ENCODE measurements at places on chromosomes 12 and 14. TPM values are rescaled to one million over a fixed set of nuclear protein-coding genes. Genes with fewer than 3 reads are reported as not detected.

IFI27 gene
- 6.1 TPM for total RNA-seq

DNA sequence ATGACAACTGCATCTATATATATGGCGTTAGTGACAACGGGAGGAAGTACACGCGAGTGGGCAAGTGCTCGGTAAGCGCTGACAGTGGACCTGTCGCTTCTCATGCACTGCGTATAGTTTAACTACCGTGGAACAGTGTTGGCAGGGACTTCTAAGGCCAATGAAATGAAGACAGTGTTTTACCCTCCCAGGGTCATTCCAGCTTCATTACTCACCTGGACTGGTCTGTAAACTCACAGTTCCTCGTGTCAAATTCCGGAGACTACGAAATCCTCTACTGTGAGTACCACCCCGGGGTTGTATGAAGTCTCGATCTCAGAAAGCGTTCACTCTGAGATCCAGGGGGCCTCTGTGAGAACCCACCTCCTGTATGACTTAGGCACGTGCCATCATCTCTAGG is 129.2 kb upstream of the EVL start:
- DNase-seq: no peak

DNA sequence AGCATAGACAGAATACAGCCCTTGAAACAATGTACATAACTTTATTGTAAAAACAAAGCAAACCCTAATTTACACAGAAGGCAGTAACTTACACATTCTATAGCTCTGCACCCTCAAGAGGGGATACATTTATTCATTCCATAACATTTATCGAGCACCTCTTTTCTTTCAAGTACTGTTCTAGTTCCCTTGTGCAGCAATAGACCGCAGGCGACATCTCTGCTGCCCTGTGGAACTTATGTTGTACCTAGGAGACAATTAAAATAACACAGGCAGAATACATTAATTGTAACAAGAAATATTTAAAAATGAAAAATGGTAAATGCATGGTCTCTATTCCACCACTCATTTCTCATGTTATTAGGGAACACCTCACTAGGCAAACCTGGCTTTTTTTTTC is 1.4 kb upstream of the ARHGDIB start:
- DNase-seq: no peak

ZCCHC8 gene
- total RNA-seq: 45.2 TPM

DNA sequence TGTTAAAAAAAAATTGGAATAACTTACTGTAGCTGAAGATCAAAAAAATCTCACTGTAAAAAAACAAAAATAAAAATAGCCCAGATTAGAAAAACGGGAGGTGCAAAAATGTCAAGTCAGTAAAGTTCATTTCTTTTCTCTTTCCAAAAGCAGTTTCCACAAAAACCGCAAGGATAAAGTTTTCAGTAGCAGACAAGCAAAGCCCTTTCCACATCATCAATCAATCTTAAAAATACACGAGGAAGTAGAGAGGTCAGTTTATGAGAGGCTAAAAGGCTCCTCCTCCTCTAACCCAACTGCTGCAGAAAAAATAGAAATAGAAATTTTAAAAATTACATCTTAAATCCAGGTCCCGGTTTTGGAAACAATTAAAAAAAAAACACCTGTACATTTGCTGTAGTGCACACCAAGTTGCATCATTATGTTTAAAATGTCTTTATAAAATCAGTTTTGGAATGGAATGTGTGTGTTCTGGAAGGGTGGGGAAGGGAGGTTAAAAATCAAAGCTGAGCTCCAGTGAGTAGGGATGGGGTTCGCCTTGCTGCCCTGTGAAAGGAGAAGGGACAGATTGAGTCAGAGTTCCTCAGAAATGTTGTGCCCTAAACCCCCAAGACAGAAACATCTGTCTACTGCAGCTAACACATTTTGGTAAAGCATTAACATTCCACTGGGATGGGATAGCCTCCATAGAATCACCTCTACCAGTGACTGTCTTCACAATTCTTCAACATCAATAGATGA is 5.8 kb downstream of the HNRNPC start:
- DNase-seq: no peak

DNA sequence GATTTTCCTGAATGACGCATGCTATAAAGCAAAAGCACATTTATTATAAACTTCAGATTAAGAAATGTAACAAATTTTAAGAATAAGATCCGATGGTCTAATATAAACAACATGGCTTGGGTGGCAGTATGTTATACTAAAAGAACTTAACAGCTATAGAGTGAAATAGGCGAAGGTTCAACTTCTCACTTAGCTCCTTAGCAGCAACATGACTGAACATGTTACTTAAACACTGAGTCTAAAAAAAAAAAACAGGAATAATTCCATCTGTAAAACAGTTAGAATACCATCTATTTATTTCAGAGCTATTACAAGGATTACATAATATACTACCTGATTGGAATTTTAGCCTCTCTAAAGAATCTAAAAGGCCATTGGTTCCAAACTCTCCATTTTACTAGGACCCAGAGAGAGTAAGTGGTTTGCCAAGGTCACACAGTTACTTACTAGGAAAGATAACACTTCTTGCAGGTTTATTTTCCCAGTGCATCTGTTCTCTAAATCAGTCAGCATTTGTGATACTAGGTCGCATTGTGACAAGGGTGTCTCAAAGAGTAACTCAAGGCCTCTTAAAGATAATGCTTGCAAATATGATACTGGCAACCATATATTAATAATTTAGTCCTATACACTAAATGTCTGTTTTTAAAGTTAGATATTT is 14.8 kb downstream of the OSBPL8 start:
- no peak for DNase-seq

- no peak for DNase-seq
Observed at GRCh38 chr14:23033251-23033727, 1.4 kb downstream of the PSMB5 start.

DNA sequence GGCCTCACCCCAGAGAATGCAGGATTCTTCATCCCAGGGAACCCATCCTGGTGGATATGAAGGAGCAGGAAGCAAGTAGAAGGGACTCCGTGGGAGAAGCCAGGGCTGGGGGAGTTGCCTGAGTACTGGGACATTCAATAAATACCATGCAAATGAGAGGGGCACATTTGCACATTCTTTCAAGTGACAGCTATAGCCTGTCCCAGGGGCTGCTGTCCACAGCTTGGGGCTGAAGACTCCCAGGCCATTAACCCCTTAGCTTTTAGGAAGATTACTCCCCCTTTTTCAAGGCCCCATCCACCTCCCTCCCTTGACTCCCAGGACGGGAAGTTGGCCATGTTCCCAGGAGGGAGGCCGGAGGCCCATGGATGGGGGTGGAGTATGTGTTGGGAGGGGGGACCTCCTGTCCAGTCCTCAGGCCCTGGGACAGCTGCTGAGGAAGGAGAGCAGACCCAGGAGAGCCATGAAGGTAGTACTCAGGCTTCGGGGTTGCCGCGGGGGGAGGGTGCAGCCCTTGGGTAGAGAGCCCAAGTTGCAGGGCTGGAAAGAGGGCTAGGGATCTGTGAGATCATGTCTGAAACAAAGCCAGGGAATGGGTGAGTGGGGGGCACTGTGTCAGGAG is 974 bp upstream of the TNS2 start:
- DNase-seq: no peak

PRPH gene
- total RNA-seq: not detected

BHLHE41 gene
- total RNA-seq: 1.3 TPM

DNA sequence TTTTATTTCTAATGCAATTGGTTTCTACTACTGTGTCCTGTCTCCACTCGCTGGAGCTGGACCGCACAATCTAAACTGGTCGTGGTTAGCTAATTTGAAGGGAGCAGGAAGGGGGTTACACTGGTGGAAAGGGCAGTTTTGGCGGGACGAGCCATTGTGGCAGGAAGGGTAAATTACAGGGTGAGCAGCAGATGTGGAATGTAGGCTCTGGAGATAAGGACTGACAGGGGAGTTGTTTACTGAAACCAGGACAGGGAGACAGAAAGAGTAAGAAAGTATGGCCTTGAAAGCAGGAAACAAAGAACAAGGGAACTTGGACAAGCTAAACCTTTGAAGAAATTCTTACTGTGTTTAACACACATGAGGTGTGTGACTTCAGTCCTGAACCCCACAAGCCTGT is 147.8 kb downstream of the ATXN7L3B start:
- no peak for DNase-seq

KRT82 gene
- not detected for total RNA-seq

- no peak for DNase-seq
Observed at GRCh38 chr12:48069241-48069640, 36.6 kb downstream of the SENP1 start.

GRCh38 chr12:21527451-21528180 is 1.5 kb downstream of the SPX start:
- peak; percentile 41 for DNase-seq

TAS2R14 gene
- 3.5 TPM for total RNA-seq

DNA sequence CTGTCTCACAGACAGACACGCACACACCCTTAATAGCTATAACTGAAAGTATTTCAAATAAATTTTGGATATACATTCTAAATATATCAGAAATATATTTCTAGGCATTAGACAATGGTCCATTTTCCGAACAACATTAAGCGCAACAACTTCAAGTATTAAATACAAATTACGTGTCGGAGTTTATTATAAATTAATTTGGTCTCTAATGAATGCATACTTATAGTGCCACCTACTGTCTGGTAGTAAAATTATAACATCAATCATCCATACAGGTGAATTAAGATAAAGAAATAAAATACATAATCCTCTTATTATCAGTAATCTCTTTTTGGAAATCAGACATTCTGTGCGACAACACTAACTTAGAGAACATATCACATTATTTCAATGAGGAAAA is 27.2 kb upstream of the CMAS start:
- DNase-seq: no peak

DNA sequence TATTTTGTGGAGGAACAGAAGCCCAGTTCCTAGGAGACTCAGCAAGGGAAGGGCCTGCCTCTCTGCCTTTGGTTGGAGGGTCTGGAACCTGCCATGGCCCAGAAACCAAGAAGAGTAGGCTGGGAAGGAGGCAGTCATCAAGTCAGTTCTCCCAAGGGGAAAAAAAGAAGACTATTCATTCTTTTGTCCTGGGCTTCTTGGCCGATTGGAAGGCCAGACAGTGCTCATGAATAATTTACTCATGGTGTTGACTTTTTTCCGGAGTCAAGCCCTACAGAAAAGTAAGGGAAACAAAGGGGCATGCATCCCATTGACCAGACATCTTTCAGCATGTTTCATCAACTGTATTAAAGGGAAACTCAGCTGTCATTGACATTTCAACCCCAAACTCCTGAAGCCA is 168.1 kb downstream of the PRKCH start:
- DNase-seq: no peak

DNA sequence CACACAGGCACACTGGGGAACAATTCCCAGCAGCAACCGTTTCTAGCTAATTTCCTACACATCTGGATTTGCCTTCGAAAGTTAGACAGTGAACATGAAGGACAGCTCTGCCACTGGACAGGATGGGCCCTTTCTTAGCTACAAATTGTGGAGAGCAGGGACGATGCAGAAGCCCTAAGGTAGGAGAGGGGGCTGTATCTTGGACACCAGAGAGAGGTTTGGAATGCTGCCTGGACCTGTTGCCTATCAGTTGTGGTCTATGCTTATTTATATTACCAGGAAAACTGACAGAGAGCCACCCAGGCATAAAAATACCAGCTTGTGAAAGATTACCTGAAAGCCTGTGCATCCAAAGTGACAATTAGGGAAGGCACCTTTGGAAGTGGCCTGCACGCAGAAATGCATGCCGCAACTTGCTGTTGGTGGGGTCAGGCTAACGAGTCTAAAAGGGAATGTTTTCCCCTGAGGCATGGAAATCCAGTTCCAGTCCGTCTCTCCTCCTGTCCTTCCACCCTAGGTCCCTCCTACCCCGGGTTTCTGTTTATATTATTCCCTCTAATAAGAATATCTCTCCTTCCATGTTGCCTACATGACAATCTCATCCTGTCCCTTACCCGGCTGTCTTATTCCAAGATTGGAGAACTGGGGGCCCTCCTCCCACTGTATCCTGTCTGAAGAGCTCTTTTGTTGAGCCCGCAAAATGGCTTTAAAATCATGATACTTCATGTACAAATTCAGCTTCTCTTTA is 60.2 kb downstream of the MDM2 start:
- no peak for DNase-seq

DNA sequence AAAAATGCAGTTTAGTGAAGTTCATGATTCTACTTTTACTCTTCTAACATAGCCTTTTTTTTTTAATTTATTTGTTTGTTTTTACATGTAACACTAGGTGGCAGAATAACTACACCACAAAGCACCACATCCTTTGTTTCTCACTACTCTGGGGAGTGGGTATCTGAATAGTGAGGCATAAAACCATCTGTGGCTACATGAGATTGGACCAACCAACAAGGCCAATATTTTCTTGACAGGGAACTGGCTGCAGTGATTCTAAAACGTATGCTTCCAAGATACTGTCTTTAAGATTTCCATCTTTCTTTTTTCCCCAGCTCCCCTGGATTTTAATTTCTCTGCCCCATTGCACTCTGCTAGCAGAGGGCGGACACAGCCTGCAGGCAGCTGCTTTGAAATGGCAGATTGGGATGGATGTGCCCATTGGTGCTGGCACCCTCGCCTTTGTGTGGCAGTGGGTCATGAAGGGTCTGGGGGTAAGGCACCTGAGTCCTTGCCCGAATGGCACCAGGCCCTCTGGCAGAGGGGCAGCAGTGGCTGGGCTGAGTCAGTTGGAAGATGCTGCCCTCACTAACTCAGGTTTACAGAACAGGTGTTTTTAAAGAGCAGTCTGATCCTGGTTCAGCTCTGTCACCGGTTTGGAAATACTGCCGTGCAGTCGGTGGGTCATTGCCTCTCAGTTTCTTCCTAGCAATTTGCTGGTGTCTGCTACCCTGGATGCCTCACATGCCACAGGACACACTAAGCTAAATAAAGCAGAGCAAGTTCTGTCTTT is 429.1 kb downstream of the RAD51B start:
- no peak for DNase-seq

DNA sequence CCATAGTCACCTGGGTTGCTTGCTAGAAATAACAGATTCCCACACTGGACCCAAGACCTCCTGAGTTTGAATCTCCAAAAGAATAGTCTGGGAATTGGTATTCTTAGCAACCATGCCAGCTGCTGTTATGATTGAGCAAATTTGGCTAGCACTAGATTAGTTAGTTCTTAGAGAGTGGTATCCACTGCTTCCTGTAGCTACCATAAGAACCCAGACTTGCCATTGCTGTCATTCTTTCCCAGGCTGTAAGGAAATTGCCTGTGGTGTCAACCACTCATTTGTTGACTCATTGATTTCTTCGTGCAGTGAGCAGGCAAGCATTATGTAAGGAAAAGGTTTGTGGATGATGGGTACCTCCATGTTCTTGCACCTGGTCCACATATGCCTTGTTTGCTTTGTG is 201.8 kb upstream of the RGS6 start:
- DNase-seq: no peak

NR1H4 gene
- total RNA-seq: not detected

RASAL1 gene
- total RNA-seq: 0.43 TPM

VWF gene
- 0.82 TPM for total RNA-seq

FOXN4 gene
- not detected for total RNA-seq

- DNase-seq: peak; percentile 11
Observed at GRCh38 chr14:31934767-31935266, 142.3 kb upstream of the ARHGAP5 start.

DNA sequence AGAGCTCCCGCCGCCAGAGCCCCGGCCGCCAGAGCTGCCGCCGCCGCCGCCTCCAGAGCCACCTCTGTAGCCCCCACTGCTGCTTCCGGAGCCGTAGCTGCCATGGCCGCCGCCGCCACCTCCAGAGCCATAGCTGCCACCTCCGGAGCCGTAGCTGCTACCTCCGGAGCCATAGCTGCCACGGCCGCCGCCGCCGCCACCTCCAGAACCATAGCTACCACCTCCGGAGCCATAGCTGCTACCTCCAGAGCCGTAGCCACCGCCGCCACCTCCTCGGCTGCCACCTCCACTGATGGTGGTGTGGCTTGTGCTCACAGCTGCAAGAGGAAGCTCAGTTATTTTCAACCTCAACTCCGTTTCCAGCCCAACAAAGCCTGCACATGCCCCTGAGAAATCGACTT is 4.9 kb downstream of the KRT1 start:
- DNase-seq: no peak

- no peak for DNase-seq
Observed at GRCh38 chr14:79997509-79998208, 213.6 kb downstream of the DIO2 start.

All from T-cell (primary cell).